Brain pericyte (primary cell): ENCODE measurements at places on chromosomes 7 and 10.

DNA sequence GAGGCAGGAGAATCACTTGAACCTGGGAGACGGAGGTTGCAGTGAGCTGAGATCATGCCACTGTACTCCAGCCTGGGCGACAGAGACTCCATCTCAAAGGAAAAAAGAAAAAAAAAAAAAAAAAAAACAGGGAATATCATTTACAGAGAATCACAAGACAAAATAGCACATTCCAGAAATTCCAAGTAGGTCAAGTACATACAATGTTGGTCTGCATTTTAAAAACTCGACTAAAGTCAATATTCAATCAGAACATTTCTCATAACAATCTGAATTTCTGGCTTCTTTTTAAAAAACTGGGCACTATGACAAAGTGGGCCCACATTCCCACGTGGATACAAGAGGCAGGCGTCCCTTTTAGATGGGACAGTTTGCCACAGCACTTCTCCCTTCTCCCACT is 12.8 kb downstream of the ZC3HAV1L start:
- no peak for DNase-seq

GRCh38 chr7:149714081-149714909 is 59.1 kb downstream of the ZNF467 start:
- DNase-seq, result peak; percentile 29

- DNase-seq, result no peak
Observed at GRCh38 chr10:50497758-50498157, 126.0 kb downstream of the SGMS1 start.

DNA sequence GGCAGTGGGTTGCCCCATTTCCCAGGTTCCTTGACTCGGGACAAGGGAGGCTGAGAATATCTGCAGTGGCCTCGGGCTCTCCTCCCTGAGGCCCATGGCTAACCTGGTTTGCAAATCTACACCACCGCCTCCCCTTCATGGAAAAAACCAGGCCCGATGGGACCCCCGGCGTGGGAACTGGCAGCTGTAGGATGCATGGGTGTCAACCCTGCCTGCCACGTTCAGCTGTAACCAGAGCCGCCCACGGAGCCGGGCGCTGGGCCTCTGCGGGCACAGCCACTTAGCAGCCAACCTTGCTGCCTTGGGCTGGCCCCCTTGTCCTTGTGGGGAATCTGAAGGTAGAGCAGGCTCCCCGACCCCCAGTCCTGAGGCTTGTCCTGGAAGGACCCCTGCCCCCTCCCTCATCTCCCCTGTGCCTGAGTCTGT is 1.6 kb downstream of the PWWP2B start:
- no peak for DNase-seq

DNA sequence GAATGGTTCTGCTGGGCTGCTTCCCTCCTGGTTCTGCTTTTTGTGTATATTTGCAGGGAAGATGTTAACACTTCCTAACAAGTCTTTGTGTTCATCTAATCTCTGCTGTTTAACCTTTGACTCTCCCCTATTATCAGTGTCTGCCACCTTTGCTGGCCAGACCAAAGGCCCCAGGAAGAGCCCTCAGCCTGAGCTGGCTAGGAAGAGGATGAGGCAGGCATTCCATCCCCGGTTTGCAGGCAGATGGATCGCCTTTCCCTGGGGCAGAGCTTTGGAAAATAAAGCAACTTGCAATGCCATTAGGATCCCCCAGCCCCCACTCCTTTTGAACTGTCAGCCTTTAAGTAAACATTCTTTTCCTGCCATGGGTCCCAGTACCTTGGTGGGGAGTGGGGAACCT is 19.0 kb downstream of the DPCD start:
- no peak for DNase-seq

- DNase-seq, result no peak
Observed at GRCh38 chr7:5274441-5274840, 8.3 kb upstream of the SLC29A4 start.

- DNase-seq, result no peak
Observed at GRCh38 chr10:96987842-96988175, 155.7 kb downstream of the LCOR start.

DNA sequence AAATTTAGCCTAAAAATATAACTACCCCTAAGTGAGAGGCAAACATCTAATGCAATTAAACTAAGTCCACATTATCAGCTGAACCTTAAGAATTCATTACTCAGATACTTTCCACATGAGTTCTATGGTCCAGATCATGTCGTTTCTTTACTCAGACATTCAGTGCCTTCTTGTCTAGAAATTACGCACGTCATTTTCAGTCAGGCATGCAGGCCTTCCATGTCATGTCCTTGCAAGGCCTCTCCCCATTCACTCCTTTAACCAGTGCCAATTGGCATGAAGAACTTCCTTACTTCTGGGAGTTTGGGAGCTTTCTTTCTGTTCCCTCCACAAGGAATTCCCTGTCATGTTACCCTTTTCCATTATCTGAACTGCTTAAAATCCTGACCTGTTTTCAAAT is 118.8 kb downstream of the NRP1 start:
- no peak for DNase-seq

- DNase-seq, result no peak
Observed at GRCh38 chr7:159094919-159095915, 49.5 kb downstream of the VIPR2 start.

DNA sequence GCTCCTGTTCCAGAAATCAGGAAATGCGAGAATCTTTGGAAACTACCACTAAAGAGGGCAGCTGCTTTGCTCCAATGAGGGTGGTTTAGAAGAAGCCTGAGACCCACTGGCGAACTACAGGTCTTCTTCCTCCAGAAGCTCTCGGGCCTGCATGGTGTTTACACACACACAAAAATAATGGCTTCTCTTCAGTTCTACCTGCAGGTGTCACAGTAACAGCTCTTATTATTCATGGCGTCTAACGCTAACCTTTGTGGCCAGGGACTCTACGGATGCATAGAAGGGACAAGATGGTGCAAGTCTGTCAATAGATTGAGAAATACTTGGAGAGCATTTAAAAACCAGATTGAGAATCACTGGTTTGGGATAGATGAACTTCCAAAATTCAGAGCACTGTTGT is 22.4 kb downstream of the GPR141 start:
- DNase-seq, result no peak

- DNase-seq, result no peak
Observed at GRCh38 chr10:60910543-60910942, 33.4 kb downstream of the RHOBTB1 start.

GRCh38 chr7:142867398-142868187 is 12.7 kb downstream of the EPHB6 start:
- no peak for DNase-seq

GRCh38 chr7:100152404-100152803 is 3.7 kb downstream of the LAMTOR4 start:
- no peak for DNase-seq

- no peak for DNase-seq
Observed at GRCh38 chr7:15626041-15626440, 60.4 kb downstream of the MEOX2 start.

GRCh38 chr10:35343739-35344138 is 7.4 kb downstream of the CCNY start:
- no peak for DNase-seq

GRCh38 chr10:5035356-5035755 is 31.7 kb upstream of the AKR1C2 start:
- DNase-seq, result no peak

GRCh38 chr10:137031-137430 is 1.8 kb downstream of the ZMYND11 start:
- no peak for DNase-seq

- no peak for DNase-seq
Observed at GRCh38 chr10:24872049-24872789, 80.2 kb downstream of the PRTFDC1 start.

DNA sequence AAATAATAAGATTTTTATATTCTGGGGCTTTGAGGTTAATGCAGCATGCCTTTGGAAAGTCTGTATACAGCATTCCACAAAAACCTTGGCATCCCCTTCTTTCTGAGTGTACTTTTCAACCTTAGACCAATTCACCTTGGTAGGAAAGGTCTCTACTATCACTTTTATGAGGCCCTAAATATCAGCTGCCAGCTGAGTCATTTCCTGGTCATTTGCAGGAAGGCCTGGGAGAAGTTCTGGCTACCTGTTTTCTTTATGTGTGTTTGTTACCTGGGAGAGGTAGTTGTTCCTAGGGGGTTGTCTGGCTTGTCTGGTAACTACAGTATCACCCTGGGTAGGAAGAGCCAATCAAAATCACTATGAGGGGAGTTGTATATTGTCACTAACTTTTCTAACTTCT is 4.1 kb downstream of the SPAM1 start:
- no peak for DNase-seq

- no peak for DNase-seq
Observed at GRCh38 chr7:150968734-150969372, 9.3 kb downstream of the KCNH2 start.

DNA sequence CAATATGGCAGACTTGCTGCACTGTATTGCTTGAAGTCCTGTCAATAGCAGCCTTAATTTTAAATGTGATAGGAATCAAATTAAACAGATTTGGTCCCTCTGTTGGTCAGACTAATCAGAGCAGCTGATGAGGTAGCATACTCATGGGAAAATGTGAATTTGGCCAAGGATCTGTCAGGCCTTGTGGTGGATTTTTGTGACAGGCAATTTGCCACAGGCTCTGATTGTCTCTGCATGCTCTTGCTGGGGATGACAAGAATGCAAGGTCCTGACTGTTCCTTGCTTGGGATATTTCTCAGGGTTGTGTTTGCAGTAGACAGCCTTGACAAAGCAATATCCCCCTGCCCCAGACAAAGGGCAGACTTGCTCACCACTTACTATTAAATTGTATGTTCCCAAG is 41.5 kb upstream of the GARS1 start:
- DNase-seq, result no peak

GRCh38 chr10:58488921-58489320 is 23.8 kb upstream of the BICC1 start:
- no peak for DNase-seq

GRCh38 chr7:68900096-68900495 is 698.2 kb upstream of the AUTS2 start:
- no peak for DNase-seq

DNA sequence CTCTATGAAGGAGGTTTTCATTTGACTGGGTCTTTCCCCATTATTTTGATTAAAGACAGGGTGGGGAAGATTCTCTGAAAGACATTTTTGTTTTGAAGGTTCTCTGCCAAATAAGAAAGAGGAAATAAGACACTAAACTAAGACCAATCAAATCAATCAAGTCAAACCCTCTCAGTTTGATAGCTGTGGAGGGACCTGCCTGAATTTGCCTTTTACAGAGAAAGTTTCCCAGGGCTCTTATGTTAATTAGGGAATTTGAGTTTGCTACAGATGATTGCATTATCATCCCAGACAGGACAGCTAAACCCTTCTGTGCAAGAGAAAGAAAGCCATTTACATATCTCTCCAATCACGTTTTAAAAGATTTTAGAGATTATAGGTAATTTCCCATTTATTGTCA is 80.0 kb downstream of the CSTF2T start:
- no peak for DNase-seq

DNA sequence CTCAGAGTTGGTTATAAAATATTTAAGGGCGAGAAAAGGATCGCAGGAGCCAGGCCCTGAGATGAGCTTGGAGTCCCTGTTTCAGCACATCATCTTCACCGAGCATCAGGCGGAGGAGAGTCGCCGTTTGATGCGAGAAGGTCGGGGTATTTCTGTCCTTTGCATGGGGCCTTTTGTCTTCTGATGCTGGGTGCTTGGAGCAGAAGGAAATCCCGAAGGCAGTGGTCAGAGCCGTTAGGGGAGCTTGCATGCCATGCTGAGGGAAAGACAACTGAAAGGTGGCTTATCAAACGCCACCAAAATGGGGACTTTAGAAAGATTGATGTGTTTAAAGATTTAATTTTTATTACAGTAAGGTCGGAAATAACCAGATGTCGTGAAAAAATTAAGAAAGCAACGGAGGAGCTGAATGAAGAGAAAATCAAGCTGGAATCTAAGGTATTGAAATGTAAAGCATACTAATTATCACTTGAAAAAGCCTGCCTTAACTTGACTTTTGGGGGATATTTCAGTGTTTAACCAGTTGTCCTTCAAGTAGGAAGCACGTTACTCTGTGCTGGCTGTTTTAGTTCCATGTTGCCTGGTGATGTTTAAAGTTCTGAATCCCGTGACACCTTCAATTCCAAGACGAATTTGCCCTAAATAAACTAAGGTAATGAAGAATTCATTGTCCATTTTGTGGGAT is 845 bp downstream of the CCDC172 start:
- DNase-seq, result no peak

- DNase-seq, result no peak
Observed at GRCh38 chr7:78148166-78148894, 349.8 kb downstream of the PHTF2 start.

- no peak for DNase-seq
Observed at GRCh38 chr10:45160271-45160670, 155.1 kb downstream of the OR13A1 start.

DNA sequence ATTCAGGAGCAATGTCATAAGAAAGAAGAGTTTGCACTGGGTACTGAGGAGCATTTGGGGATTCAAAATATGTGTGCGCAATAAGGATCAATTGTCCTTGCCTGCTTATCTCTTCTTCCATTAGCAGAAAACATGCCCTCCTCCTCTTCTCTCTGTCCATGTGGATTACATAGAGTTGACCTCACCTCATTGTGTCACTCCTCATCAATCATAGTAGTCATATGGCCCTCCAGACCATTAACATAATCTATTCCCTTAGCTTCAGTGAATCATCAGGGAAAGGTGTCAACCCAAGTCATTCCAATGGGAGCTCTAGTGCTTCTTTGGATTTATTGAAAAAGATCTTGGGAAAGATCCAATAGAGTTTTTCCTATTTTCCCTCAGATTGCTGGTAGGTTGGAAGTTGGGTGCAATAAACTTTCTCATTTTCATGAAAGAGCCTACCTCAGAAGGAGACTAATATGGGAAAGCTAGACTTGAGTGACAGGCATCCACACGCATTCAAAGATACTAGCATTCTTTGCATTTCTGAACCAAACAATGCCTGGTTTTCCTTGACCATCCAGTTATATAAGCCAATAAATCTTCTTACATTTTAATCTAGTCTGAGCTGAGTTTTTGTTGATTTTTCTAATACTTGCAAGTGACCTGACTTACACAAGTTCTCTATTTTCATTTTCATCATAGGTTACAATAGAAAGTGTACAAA is 71.5 kb upstream of the FAM13C start:
- DNase-seq, result no peak

- no peak for DNase-seq
Observed at GRCh38 chr10:43316988-43317387, 50.1 kb upstream of the RASGEF1A start.
